RWPE2 (cell line): ENCODE measurements at places on chromosomes 7 and 10.
A peak's percentile ranks its signal among the peaks of the same experiment; 100 is the strongest.

- DNase-seq = no peak
Measured at GRCh38 chr7:65371468-65371867, 2.2 kb upstream of the ZNF92 start.

- DNase-seq = no peak
Measured at GRCh38 chr10:48701139-48701901, 16.6 kb downstream of the WDFY4 start.

- no peak for DNase-seq
Measured at GRCh38 chr10:48667960-48668590, 16.6 kb upstream of the WDFY4 start.

- DNase-seq = no peak
Measured at GRCh38 chr7:114997487-114998404, 75.9 kb downstream of the MDFIC start.

DNA sequence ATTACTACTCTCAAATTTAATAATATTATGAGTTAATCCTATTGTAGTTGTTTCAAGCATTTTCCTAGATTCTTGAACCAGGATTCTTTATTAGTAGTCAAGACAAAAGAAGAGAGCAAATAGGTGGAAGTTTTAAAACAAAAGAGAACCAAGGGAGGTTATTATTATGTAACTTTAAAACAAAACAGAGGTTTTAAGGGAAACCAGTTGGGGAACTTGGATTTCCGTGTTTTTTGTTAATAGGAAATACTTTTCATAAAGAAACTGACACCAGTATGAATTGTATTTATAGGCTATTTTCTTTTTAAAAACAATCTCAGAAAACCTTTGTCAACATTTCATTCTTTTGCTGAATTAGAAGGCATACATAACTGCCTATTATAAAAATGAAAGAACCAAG lies 183.9 kb downstream of the WNT2 start:
- no peak for DNase-seq

DNA sequence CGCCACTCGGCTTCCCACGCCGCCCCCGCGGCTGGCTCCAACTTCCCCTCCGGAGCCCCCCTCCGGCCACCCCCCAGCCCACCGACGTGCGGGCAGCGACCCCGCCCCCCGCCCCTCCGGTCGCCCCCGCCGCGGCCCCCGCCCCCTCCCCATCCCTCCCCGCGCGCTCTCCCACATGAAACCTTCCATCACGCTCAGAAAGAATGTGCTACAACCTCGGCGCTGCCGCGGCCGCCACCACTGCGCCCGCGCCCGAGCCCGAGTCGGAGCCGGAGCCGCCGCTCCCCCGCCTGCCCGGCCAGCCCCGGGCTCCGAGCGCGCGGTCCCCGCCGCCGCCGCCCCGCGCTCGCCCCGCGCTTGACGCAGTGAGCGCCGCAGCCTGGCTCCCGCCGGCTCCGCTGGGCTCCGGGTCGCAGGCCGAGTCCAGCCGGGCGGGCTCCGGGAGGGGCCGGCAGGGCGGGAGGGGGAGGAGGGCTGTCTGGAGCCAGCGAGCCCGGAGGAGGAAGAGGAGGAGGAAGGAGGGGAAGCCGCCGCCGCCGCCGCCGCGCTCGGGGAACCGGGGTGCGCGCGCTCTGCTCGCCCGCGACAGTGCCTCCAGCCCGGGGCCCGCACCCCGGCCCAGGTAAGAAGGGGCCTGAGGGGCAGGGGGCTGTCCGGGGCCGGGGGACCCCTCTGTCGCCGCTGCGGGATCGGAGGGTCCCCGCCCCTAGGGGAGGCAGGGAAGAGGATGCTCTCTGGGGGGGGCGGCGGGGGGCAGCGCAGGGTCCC lies 4.3 kb upstream of the ELFN1 start:
- DNase-seq = peak; percentile 55

DNA sequence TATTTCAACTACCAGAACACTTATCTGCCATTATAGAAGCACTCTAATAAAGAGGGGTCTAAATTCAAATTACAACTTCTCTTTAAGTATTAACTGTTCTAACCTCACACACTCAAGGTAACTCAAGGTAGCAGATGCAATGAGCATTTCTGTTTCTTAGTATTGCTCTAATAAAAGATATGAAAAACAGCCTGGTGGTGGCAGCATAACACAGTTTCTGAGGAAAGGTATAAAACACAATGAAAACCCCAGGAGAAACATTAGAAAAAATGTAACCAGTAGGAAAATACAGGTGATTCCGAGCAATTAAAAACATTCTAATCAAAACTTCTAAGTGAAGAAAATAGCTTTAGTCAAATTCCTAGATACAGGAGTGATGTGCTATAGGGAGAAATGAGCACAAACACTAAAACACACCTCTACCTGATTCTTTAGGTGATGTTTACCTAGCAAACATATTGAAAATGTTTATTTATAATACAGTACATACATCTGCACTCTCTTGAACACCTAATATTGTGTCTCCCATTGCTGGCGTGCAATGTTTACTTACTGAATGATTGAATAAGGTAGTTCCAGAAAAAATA lies 3.5 kb downstream of the MKRN1 start:
- DNase-seq = no peak

DNA sequence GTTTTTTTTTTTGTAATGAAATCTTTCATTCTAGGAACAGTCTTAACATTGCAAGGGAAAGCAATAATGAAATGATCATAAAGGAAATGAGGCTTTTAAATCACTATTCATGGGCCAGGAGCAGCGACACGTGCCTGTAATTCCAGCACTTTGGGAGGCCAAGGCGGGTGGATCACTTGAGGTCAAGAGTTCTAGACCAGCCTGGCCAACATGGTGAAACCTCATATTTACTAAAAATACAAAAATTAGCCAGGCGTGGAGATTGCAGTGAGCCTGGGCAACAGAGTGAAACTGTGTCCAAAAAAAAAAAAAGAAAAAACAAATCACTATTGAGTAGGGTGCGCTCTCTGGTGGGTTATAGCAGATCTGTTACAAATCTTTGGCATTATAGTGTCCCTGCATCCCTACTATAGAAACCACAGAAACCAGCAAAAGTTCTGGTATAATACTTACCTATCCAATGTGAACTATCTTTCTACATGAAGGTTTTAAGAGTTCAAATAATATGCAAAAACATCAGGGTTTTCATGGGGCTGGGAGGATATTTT lies 72.1 kb downstream of the GLI3 start:
- DNase-seq = no peak

GRCh38 chr7:112638675-112639400 lies 151.4 kb downstream of the TMEM168 start:
- DNase-seq = no peak

GRCh38 chr10:126640401-126640800 lies 30.1 kb downstream of the C10orf90 start:
- no peak for DNase-seq

DNA sequence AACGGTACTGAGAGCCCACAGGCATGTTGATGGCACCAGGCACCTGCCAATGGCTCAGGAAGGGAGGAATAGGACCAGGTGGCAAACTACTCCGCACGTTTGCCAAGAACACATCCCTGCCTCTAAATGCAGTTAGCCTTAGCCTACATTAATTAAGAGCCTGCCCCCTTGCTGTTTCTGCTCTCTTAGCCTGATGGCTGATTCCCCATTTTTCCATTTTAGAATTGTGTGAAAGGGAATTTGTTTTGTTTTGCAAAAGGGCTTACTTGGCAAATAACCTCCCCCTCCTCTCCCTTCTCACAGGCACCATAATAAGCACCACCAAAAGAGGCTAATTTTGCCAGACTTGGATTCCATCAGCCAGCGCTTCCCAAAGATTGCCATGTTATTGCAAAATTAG lies 1203.2 kb downstream of the SORCS3 start:
- DNase-seq = no peak

GRCh38 chr7:70646536-70647248 lies 485.3 kb upstream of the GALNT17 start:
- DNase-seq = no peak

GRCh38 chr7:24283897-24284698 lies at the start of gene NPY:
TSS of gene NPY (plus strand) at chr7:24284190. CDS start at chr7:24285241, 1,051 bp downstream.
- no peak for DNase-seq

GRCh38 chr7:151795168-151795811 lies 81.6 kb downstream of the PRKAG2 start:
- no peak for DNase-seq

DNA sequence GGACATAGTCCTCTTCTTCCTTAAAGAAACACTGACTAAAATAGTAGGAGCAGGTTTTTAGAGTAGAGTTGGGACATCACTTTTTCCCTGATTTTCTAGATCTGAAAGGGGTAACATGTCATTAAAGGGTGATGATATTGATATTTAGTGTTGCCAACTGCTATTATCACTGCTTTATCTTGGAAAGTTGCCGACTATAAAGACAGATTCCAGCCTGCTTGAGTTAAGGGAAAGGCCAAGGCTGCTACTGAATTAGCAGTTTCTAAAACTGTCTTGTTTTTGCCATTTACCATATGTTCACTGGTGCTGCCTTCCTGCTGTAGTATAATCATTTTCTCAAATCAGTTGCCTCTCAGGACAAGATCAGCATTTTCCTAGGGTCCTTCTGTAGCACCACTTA lies 29.7 kb downstream of the AP3M1 start:
- no peak for DNase-seq

GRCh38 chr10:87966459-87966858 lies 103.0 kb downstream of the PTEN start:
- no peak for DNase-seq

- no peak for DNase-seq
Measured at GRCh38 chr7:6158424-6159096, 113.9 kb downstream of the CYTH3 start.

DNA sequence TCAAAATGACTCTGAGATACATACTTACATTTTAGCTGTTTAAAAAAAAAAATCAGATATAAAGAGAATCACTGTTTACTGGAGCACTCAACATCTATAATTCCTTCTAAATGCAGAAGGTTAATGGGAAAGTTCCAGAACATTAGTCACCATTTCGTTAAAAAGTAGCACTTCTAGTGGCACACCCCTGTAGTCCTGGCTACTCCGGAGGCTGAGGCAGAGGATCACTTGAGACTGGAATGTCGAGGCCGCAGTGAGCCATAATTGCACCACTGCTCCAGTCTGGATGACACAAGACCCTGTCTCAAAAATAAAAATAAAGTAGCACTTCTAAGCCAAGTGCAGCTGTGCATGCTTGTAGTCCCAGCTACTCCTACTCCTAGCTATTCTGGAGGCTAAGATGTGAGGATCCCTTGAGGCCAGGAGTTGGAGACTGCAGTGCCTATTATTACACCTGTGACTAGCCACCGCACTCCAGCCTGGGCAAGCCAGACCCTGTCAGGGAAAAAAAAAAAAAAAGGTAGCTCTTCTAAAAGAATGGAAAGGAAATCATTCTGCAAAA lies 2.2 kb downstream of the FGFBP3 start:
- DNase-seq = no peak

- peak; percentile 86 for DNase-seq
Measured at GRCh38 chr7:101232141-101232850, 5.3 kb downstream of the CLDN15 start.

- DNase-seq = no peak
Measured at GRCh38 chr7:108570146-108570755, 577 bp downstream of the DNAJB9 start.

- no peak for DNase-seq
Measured at GRCh38 chr7:130853503-130854279, 119.7 kb upstream of the KLF14 start.

DNA sequence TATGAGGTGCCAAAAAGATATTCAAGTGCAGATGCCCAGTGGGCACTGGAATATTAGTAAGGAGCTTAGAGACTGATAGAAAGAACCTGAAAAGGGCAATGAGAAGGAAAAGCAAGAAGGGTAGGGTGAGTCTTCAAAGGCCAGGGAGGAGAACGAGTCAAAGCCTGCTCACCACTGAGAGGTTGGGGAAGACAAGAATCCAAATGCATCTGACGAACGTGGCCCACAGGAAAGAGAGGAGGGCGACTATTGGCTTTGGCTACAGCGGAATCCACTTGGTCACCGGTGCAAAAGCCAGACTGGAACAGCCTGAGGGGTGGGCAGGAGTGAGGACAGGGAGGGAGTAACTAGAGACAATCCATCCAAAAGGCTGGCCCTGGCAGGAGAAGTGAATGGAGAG lies 216.7 kb upstream of the KLF14 start:
- DNase-seq = no peak

DNA sequence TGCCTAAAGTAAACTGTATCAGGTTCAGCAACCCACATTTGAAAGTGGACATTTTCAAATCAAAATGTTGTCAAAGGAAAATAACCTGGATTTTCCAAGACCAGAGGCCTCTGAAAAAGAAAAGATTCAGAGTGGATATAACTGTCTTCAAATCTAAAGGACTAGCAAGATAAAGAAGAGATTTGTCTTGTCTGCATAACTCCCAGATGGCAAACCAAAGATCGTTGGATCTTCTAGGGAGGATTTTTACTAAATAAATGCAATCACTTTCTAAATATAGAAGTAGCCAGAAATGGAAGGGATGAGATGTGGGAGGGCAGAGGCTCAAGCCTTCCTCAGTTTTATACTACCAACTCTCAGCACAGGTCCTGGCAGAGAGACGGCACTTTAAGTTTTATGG lies 39.0 kb downstream of the CABCOCO1 start:
- DNase-seq = no peak

- no peak for DNase-seq
Measured at GRCh38 chr7:82605247-82605864, 161.8 kb upstream of the CACNA2D1 start.

DNA sequence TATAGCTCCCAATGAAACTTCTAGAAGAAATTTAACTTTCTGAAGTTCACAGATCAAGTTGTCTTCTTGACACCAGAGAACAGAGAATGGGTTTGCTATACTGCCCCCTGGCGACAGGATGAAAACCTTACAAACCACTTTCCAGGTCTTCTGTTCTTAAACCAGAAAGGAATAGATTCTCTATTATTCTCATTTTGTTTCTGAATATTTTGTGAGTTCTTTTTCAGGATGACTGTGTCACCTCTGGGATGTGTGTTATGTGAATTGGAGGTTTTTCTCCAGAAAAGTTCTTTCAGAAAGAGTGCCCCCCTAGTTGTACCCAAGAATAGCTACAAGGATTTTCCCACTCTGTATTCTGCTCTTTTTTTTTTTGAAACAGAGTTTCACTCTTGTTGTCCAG lies 6.3 kb downstream of the IFT22 start:
- no peak for DNase-seq

DNA sequence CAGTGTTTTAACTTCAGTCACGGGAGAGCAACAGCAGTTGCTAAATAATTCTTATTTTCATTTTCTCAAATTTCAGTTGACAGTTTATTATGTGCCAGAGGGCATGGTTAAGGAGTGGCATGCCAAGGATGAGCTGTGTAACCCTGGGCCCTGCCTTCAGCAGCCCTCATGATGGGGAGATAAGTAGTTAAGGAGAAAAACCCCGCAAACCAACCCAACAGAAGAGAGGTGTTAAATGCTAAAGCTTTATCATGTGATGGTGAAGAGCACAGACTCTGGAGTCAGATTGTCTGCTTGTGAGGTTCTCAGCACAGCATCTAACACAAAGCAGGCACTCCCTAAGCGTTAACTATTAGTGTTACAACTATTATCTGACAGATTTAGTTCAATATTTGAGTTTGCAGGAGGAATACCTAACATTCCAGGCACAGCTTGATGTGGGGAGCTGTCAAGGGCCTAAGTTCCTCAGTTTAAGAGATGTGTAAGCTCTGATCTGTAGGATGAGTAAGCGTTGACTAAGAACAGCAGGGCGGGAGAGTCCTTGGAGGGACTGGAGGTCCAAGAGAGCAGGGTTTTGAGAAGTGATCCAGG lies 29.6 kb downstream of the STAM start:
- DNase-seq = peak; percentile 77
